ENCODE measurements at places on chromosomes 13 and 19. TPM values are rescaled to one million over a fixed set of nuclear protein-coding genes. Genes with fewer than 3 reads are reported as not detected.
A peak's percentile ranks its signal among the peaks of the same experiment; 100 is the strongest.

The ZNF442 gene
- 2.6 TPM for total RNA-seq

The BEST2 gene
- not detected for total RNA-seq

The SUGP1 gene
- 45.0 TPM for total RNA-seq

The FOXO1 gene
- 17.7 TPM for total RNA-seq

GRCh38 chr13:83295686-83296085 lies 586.6 kb downstream of the SLITRK1 start:
- H3K27me3 ChIP-seq: no peaks in the 10 kb centered on the region
- no peak for DNase-seq
- peaks cover 5% of the 10 kb centered on the region for H3K4me1 ChIP-seq
- H3K36me3 ChIP-seq: no peaks in the 10 kb centered on the region

DNA sequence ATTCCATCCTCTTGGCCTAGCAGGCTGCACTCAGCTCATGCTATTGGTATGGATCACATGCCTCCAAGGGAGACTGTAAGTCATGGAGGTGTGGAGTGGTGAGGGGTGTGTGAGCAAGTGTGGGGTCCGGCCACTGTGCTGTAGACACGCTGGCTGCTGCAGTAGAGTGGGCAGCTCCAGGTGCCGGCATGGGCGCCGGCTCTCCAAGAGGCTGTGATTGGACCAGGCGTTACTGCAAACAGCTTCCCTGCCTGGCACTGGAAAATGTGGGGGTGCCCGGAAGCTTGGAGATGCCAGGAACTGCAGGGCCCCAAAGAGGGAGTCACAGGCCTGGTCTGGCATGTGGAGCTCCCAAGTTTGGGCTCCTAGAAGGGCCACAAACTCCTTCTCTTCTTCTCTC lies 245.7 kb downstream of the GPC6 start:
- peak; percentile 69 for DNase-seq
- H3K27me3 ChIP-seq: no peaks in the 10 kb centered on the region
- peaks cover 25% of the 10 kb centered on the region for H3K4me1 ChIP-seq

GRCh38 chr19:45164577-45165335 lies 4.0 kb upstream of the NKPD1 start:
- no peaks in the 10 kb centered on the region for H3K36me3 ChIP-seq
- H3K27ac ChIP-seq: no peak overlapping the region
- no peak for DNase-seq
- peaks cover 3% of the 10 kb centered on the region for H3K4me1 ChIP-seq
- H3K27me3 ChIP-seq: peaks cover 4% of the 10 kb centered on the region
- H3K4me3 ChIP-seq: no peak overlapping the region

GRCh38 chr13:29847501-29847983 lies 2.9 kb downstream of the UBL3 start:
- DNase-seq: no peak
- H3K4me3 ChIP-seq: peak overlapping the region; percentile 83
- peak overlapping the region; percentile 89 for H3K27ac ChIP-seq
- H3K27me3 ChIP-seq: no peaks in the 10 kb centered on the region

GRCh38 chr19:5182751-5183150 lies 157.9 kb downstream of the PTPRS start:
- H3K4me1 ChIP-seq: peaks cover 5% of the 10 kb centered on the region
- H3K27ac ChIP-seq: no peak overlapping the region
- DNase-seq: no peak
- no peak overlapping the region for H3K4me3 ChIP-seq
- no peaks in the 10 kb centered on the region for H3K27me3 ChIP-seq
- no peaks in the 10 kb centered on the region for H3K36me3 ChIP-seq

All from chondrocyte (in vitro differentiated cells).